Ureter (tissue), 1 donor: ENCODE measurements at places on chromosomes 13 and 19. TPM values are rescaled to one million over a fixed set of nuclear protein-coding genes. Genes with fewer than 3 reads are reported as not detected.

DNA sequence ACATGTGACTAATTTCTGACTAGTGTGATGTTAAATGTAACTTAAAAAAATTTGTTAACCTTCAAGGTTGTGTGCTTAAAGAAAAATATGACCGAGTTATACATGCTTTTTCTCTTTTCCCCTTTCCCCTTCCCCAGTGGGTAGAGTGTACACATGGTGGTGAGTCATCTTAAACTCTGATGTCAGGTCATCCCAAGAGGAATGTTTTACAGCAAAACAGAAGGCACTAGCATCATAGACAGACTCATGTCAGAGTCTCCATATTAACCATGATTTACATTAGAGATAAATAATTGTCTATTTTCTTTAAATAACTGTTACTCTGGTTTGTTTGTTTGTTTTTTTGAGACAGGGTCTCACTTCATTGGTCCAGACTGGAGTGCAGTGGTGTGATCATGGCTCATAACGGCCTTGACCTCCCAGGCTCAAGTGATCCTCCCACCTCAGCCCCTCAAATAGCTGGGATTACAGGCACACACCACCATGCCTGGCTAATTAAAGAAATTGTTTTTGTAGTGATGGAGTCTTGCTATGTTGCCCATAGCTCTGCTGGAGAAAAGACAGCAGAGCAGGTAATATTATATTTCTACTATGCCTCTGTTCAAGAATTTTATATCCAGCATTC, 160.4 kb upstream of the PCDH9 start:
- no peak for DNase-seq

DNA sequence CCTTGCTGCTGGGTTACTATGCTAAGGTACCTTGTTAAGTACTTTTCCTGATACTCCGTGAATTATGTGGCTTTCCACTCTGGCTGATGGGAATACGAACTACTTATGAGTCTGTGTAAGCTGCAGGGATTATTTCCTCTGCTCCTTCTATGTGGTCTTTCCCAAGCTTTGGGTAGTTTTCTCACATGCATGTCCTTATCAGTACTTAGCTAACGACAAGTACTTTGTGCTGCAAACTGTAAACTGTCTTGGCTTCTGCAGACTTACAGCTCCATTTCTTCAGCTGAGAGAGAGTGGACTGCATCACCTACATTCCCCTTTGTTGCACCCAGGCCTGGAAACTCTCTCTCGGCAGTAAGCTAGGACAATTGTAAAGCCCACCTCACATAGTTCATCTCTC, 76.6 kb downstream of the FGF9 start:
- DNase-seq: no peak

DNA sequence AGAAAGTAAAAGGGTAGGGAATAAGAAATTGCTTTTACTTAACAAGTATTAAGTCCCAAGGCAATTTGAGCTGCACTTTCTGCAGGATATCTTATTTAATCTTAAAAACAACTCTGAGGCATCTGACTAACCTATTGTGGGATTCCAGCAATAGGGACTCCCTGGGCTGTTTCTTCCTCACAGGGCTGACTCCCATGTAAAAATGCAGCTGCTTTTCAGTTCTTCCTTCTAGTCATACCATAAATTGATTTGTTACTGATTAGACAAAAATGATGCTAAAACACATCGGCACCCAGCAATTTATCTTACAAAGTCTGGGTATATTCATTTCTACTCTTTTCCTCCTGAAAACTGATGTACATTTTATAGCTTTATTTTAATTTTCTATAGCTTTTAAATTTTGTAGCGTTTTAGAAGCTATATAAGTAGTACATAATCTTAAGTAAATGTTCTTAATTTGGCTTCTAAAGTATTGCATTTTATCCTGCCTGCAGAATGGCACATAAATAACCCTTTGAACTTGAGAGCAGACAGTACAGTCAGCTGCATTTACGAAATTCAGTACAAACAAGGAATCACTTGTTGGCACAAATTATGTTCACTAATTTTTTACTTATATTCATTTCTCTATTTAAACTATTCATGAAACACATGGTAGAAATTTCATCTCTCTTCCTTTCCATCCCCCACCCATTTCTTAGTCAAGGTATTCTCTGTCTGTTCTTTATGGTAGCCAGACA, 102.4 kb upstream of the FRY start:
- no peak for DNase-seq

- DNase-seq: no peak
Observed at GRCh38 chr19:55901369-55902079, 30.6 kb downstream of the NLRP13 start.

The KATNAL1 gene
- 18.8 TPM for total RNA-seq
